ENCODE measurements at places on chromosomes 12 and 14. TPM values are rescaled to one million over a fixed set of nuclear protein-coding genes. Genes with fewer than 3 reads are reported as not detected.

DNA sequence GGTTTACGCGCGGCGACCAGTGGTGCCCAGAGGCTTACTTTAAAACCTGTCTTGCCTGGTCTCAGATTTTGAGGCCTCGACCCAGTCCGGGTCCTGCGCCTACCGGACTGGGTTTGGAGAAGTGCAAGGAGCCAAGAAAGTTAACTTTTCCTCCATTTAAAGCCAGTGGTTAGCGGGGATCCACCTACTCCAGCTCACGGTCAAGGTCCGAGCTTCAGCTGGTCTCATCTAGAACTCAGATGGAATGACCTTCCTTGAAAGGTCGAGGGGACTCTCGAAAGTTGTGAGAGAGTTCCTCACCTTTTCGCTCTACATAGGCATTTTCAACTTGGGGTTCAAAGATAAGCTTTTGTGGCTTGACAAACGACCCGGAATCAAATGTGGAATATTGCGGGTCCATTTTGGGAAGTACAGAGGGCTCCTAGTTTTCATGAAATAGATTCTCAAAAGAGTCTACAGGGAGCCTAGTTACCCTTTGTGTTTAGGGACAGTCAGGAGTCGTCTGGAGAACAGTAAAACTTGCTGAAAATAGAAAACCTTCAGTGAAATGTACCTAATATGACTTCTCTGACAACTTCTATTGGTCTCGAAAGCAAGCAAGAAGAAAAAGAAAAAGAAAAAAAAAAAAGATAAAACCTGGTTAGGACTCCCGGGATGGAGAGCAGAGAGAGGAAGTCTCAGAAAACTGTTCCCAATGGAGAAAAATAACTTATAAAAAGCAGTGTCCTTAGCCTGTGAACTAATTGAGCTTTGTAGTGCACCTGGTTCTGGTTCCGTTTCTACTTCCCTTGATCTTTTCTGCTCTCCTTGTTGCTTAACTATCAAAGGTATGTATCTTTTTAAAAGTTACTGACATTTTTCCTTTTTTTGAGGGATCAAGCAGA lies 1.4 kb downstream of the KCNMB4 start:
- DNase-seq = peak; percentile 36

- DNase-seq = no peak
Observed at GRCh38 chr14:60514378-60514740, 5.4 kb downstream of the SIX6 start.

DNA sequence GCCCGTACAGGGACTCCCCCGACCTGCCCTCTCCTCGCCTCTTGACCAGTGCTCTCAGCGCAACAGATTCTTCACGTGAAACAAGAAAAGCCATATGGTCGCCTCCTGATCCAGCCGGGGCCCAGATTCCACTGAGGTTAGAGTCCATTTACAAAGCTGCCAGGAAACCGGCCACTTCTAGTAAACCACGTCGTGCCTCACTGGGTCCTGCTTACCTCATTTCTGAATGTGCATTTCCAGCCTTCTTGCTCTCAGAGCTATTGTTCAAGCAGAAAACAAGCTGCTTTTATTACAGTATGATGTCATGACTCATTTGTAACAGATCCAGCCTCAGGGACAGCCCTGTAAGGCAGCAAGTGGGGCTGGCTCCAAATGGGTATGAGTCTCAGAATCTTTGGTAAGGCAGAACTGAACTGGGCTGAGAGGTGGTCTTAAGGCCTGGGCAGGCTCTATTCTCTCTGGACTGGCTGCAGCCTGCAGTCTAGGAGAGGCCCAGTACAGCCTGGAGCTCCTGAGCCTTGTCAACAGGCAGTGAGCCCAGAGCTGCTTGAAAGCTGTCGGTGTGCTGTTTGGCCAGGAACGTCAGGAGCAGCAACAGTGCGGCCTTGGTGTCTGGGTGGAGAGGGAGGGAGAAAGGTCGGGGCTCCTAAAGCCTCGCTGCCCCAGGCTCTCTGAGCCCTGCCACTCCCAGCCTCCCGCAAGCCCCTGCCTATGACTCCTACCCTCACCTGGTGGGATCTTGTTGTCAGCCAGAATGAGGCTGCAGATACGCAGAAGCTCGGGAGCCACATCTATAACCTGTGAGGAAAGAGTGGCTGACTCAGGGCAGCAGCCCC lies 8.3 kb downstream of the REC8 start:
- DNase-seq = no peak

Gene MSRB3
- 29.4 TPM for polyA plus RNA-seq

Gene KRT5
- polyA plus RNA-seq = 1.0 TPM

DNA sequence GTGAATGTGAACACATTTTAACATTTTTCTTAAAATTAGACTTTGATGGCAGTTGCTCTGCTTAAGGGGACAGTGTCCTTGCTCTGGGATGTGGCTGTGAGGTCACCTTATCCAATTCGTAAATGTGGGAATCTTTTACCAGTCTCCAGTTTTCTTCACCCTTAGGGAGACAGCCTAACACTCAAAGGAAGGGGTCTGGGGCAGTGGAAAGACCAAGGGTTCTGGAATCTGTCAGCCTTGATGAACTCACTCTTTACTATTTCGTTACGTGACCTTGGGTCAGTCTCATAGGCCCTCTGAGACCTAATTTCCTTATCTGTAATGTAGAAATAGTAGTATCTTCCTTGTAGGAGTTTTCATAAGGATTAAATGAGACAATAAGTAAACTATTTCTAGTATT lies 245.6 kb upstream of the ATP2B1 start:
- no peak for DNase-seq

Gene TRHDE
- 1.2 TPM for polyA plus RNA-seq

DNA sequence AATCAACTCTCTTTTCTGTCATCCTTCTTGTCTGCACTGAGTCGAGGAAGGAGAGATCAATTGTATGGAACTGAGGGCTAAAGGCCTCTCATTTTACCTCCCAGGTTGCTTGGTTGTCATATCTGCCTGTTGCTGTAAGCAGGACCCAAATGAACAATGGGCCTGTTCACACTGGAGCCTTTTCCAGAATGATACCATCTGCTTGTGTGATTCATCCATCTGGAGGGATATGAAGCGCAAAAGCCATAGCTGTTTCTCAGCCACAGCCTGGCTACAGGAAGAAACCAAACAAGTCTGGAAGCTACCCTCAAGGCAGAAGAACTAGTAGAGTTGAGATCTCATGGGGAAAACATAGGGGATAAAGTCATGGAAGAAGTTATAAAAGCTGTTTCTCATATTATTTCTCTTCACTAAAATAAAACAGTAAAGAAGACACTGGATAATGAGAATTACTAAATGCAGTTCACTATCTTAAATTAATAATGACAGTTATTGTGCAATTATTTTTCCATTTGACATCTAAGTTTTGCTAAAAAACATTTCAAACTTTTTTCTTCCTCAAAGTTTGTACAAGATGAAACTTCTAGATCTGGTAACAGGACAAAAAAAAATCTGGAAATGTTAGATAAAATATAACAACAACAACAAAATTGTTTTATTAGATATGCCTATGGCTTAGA lies 106.3 kb downstream of the SPTSSA start:
- no peak for DNase-seq

GRCh38 chr12:114917307-114917706 lies 233.3 kb upstream of the TBX3 start:
- no peak for DNase-seq

Gene SYT1
- 4.7 TPM for polyA plus RNA-seq

DNA sequence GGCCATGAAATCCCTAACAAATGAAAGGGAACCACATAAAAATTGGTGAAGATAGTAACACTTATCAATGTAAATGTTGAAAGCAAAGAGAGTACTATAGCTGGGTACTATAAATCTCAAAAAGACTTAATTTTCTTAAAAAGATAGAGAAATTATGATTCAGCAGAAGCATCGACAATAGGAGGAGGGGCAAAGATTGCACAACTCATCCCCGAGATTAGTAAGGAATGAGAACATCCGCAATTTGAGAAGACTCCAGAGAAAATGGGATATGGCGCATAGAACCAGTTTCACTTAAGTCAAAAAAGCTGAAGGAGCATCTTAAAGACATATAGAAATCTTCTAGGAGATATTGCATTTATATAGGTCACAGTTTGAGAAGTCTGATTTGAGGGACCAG lies 220.2 kb upstream of the SLC16A7 start:
- no peak for DNase-seq

Gene AQP2
- 0.16 TPM for polyA plus RNA-seq

- no peak for DNase-seq
Observed at GRCh38 chr12:90235642-90236041, 527.0 kb upstream of the ATP2B1 start.

- DNase-seq = no peak
Observed at GRCh38 chr12:49108958-49109404, 1.7 kb downstream of the LMBR1L start.

DNA sequence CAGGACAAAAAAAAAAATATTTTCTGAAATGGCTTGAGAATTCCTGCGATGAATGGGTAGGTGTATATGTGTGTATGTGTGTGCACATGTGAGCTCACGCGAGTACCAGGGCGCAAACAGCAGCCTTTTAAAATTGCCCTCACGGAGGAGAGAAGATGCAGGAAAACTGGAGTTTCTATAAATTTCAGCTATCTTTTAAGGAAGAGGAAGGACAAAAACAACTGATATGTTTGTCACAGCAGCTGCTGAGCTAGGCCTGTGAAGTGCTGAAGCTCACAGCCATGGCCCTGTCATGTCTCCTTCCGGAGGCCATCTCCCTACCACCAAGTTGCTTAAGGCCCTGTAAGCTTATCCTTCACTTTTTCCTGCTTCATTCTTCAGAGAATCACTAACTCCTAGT lies 40.8 kb downstream of the DUSP16 start:
- DNase-seq = no peak

Gene TBX5
- polyA plus RNA-seq = 65.4 TPM

Measured in right lung (tissue), 10 donors.